ENCODE measurements at places on chromosomes 16 and 17.
A peak's percentile ranks its signal among the peaks of the same experiment; 100 is the strongest.

GRCh38 chr17:70521821-70522256 lies 352.5 kb downstream of the KCNJ2 start:
- DNase-seq = no peak

DNA sequence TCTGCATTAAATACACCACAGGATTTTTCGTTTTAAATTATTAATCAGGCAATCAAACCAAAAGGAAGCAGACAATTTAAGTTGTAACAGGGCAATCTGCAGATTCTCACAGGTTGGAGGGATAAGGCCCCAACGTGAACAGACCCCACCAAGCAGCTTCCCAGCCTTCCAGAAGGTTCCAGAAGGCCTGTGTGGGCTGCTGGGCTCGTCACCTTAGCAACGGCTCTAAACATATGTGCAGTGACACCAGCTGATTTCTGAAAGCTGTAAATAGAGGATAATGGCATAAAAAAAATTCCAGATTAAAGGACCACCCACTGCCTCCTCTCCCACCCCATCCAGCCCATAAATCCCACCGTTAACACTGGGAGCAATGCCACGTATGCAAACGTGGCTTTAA lies 123.8 kb downstream of the ZNF778 start:
- DNase-seq = no peak

- no peak for DNase-seq
These were observed 218.1 kb upstream of the FOXF1 start for GRCh38 chr16:86292171-86292775.

- no peak for DNase-seq
These were observed 381 bp upstream of the HSD11B2 start for GRCh38 chr16:67430504-67430976.

GRCh38 chr16:64933885-64934284 lies 188.0 kb downstream of the CDH11 start:
- no peak for DNase-seq

DNA sequence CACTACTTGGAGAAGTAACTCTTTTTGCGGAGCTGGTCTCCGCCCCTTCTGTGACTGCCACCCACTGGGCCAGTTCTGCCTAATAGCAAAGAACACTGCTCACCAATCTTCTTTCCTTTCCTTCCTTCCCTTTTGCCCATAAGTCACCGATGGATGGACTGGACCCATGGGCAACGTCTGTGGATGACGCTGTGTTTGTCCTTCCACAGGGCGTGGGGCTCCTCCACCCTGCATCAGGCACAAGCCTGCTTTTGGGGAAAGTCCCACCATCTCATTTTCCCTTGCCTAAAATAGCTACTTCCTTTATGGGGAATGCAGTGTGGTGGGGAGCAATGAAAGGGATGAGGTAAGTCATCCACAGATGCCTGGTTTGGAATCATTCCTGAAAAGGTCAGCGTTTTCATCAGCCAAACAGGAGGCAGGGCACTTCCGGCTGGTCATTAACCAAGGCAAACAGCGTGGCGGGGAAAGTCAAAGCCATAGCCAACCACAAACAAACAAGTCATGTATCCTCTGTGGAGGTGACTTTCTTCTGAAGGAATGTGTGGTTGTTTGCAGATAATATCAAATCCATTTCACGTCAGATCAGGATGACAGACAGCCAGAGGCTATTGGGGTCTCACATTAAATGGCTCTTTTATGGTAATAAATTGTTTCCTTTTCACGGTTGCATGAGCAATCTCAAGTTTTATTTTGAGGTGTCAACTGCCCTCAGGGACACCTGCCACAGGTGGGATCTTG lies 30.7 kb upstream of the MED9 start:
- DNase-seq = peak; percentile 90

DNA sequence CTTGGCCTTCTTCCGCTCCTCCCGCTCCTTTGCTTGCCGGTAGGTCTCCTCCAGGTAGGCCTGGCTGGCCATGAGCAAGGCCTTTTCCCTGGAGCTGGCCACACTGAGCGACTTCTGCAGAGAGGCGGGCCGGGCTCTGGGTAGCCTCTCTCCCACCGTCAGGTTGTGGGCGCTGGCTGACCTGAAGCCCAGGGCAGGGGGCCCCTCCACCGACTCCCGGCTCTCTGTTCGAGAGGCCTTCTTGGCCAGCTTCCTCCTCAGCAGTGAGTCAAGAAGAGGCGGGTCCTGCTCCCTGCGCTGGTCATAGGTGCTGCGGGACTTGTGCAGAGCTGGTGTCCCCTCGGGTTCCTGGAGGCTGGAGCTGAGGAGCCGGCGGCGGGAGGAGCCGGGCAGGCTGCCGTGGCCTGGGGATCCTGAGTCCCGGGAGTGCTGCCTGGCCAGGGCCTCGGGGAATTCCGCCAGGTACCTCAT lies 12.8 kb downstream of the GPR179 start:
- no peak for DNase-seq

GRCh38 chr17:76381633-76382350 lies 2.6 kb upstream of the SPHK1 start:
- no peak for DNase-seq

DNA sequence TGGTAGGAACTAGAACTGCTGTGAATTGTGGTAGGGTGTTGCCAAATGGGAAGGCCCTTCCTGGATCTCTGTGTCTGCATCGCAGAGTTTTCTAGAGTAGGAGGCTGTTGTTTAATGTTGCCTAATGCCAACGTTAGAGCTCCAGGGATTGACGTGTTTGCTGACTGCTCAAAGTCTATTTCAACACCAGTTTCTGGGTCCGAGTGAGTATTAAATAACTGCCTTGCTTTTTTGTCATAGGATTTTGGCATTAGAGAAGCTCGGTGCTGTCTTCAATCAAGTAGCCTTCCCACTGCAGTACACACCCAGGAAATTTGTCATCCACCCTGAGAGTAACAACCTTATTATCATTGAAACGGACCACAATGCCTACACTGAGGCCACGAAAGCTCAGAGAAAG lies 40.0 kb downstream of the SF3B3 start:
- no peak for DNase-seq

GRCh38 chr16:67770346-67770991 lies 35.9 kb downstream of the RANBP10 start:
- DNase-seq = no peak
